ENCODE measurements at places on chromosomes 3 and 15.

DNA sequence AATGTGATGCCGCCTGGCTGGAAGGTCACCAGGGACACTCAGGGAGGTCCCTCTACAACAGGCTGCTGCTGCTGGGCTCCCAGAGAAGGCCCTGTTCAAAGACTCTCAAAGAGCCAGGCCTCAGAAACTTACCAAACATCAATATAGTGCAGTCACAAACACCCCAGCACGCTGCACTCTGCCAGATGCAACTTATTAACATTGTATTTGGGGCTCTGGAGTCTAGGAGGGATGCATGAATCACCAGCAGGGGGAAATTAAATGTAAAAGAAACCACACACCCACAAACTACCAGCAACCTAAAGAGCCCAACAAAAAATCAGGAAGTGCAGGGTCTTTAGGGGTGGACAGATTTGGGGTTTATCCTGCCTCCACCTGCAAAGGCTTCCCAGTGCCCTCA is 74.6 kb upstream of the SPATA12 start:
- no peak for DNase-seq

GRCh38 chr3:134060561-134061385 is 31.0 kb upstream of the SLCO2A1 start:
- no peak for DNase-seq

- DNase-seq, result peak; percentile 70
Measured at GRCh38 chr3:105369500-105370371, 3.0 kb downstream of the ALCAM start.

GRCh38 chr15:98801234-98801561 is 152.9 kb downstream of the IGF1R start:
- no peak for DNase-seq

- no peak for DNase-seq
Measured at GRCh38 chr3:41304593-41304992, 105.3 kb downstream of the CTNNB1 start.

- no peak for DNase-seq
Measured at GRCh38 chr3:138879541-138880380, 45.0 kb upstream of the PIK3CB start.

DNA sequence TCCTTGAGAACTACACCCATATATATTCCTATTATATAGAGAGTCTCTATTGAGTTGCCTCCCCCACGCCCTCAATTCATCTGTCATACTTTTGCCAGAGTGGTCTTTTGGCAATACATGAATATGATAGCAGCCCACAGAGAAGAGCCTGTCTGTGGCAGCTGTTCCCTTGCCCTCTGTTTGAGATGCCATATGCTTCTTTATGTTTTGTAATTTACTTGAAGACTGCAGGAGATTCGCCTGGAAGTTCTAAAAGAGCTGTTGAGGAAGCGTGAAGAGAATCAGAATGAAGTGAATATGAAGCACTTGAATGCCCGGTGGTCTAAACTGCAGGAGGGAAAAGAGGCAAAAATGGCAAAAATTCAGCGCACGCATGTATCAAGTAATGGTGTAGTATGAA is 27.2 kb downstream of the CFAP91 start:
- DNase-seq, result no peak

DNA sequence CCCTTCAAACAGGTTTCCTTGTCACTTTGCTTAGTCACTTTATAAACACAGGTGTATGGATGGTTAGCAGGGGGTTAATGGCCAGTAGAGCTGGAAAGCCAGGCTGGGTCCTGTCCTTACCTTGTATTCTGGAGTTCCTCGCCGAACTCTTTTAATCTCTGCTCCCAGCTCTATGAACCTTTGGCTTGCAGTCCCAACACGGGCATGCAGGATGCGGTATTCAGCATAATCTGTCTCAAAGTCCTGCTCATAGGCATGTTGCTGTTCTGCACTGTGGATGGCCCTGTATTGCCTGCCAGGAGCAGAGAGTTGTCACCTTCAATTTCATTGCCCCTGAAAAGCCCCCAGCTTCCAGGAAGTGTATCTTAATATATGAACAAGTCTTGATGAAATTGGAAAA is 2.7 kb downstream of the ELL3 start:
- DNase-seq, result no peak

- no peak for DNase-seq
Measured at GRCh38 chr3:111285694-111286093, 214.1 kb downstream of the NECTIN3 start.

DNA sequence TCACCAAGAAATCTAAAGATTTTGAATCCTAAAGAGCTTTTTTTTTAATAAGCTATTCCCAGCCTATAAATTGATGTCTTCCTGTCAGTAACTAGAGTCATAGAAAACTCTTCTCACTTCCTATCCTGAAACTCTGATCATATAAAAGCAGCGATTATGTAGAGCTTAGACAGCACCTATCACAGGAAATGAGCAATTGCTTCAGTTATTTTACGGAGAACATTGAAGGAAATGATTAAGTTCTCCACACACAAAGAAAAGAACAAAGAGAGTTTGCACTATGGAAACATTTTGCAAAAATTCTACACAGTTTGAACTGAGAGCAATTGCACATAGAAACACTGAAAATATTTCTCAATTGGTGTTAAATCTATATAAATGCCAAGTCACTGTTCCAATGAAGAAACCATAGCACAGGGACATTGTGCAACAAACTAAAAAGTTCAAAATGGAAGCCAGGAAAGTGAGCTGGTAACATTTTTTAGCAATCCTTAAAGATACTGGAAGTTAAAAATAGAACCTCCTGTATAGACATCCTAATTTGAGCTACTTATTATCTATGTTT is 291.5 kb upstream of the ARHGEF26 start:
- DNase-seq, result peak; percentile 16

DNA sequence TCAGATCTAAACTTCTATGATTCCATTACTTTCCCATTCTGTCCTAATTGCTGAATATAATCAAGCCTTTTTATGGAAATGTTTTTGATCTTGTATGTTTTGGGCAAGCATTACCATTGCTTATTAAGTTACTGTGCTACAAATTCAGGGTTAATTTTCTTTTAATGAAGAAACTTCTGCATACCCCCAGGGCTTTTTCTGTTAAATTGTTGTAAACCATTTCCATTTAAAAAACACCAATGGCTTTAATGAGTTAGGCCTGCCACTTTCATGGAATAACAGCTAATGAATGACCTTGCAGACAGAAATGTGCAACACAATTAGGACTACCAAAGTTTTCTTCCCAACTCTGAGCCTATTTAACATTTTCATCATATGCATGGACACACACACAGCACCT is 150.0 kb downstream of the DIPK2A start:
- DNase-seq, result no peak

DNA sequence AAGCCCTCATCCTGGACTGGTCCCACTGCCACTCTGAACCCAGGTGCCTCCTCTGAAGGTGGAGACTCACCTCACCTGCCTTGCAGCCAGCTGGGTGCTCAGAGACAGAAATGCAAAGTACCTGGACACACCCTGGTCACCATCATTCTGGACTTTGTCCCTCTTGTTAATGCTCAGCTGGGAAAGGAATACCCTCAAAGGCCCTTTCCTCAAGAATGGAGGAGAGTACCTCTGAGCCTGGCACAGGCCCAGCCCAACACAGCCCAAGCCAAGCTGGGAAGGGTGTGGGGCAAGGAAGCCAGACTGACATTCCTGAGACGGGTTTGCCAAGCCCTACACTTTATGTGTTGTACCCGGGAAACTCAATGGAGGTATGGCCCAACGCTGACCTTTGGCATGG is 983 bp upstream of the ALAS1 start:
- no peak for DNase-seq

DNA sequence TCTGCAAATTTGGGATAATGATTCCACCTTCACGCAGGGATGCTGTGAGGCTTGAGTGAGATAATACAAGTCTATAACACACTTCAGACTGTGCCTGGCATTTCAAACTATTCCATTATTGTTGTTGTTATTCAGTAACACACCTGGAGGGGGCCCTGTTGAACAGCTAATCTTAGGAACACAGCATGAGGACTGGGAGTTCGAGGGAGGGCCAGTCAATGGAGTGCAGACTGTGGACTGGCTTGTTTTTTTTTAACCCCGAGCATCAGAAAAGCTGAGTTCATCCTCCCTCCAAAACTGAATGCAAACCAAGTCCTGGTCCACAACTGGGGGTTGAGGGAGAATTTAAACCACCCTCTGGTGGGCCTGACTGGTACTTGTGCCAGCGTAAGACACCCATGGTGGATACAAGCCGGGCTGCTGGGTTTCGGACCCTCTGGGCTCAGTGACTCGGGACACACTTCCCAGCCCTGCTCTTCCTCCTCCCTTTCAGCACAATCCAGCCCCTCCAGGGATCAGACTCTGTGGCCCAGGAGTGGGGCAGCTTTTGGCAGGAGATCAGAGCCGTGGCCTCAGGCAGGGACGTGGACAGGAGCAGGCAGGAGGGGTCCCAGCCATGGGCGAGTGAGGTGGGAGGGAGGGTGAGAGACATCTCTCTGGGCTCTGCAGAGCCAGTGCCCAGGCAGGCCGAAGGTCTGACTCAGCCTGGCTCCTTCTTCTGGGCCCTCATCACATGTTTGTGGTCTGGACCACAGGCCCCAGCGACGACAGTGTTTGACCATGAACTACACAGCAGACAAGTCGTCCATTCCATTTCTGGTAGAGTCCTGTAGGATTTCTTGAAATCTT is 36.3 kb upstream of the MEX3B start:
- no peak for DNase-seq

DNA sequence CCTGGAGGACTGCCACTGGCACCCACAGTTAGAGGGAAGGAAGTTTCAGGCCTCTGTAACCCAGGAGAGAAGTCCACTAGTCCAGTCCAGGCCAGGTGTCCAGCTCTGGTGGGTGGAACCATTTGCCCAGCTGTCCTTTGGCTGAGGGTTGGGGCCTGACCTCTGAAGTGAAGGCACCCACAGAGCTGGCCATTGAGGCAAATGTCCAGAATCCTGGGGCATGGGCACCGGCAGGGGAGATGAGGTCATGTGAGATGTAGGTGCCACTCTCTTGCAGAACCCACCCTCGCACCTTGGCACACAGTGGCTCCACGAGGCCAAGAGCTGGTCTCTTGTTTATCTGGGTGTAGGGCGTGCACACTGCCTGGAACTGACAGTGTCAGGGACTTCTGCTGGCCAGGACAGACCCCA is 162.8 kb downstream of the SMAD6 start:
- no peak for DNase-seq

GRCh38 chr15:55917881-55918296 is 75.5 kb downstream of the NEDD4 start:
- DNase-seq, result no peak

GRCh38 chr3:191424881-191425280 is 36.1 kb upstream of the PYDC2 start:
- DNase-seq, result no peak

- no peak for DNase-seq
Measured at GRCh38 chr3:44104668-44105321, 136.9 kb upstream of the TOPAZ1 start.

GRCh38 chr3:50524746-50525145 is 21.3 kb upstream of the CACNA2D2 start:
- no peak for DNase-seq

DNA sequence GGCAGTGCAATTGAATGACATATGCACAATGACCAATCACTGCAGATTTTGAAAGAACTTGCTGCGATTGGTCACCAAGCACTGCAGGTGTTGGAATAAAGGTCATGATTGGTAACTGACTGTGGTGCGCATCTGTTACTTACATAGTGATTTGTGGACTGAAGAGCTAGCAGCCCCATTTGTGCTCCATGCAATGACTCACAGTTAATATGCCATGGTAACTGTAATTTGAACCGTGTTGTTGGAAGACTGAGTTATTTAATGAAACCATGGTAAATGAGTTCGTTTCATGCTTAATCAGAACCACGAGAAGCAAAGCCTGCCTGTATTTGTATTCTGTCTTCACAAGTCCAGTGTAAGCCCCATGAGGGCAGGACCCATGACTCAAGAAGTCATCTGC is 220.5 kb downstream of the TJP1 start:
- no peak for DNase-seq

GRCh38 chr15:45829336-45830153 is 194.7 kb downstream of the SQOR start:
- DNase-seq, result no peak

GRCh38 chr3:120088622-120089021 is 5.6 kb downstream of the GSK3B start:
- DNase-seq, result no peak

- no peak for DNase-seq
Measured at GRCh38 chr3:127787071-127787490, 35.2 kb downstream of the MGLL start.

- DNase-seq, result no peak
Measured at GRCh38 chr15:81281766-81282605, 42.0 kb downstream of the STARD5 start.
